ENCODE measurements at places on chromosomes 7 and 10.

DNA sequence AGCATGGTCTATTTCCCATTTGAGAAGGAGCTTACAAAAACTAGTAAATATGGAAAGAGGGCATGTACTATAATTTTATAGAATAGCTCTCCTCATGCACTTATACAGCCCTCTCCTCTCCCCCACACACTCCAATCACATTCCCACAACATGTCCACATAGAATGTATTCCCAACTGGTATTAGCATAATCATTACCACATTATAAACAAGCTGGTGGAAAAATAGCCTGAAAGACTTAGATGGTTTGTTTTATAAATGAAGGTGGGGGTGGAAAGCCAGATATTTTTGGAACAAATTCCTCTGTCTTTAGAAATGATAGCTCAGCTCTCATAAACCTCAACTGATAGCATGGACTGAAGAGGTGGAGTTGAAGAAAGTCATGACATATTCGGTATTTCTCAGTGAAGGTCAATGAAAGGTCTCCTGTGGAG lies 410.1 kb downstream of the SUGCT start:
- DNase-seq = no peak

GRCh38 chr10:29435809-29436501 lies 147.1 kb downstream of the LYZL1 start:
- DNase-seq = no peak

GRCh38 chr7:51602376-51602775 lies 285.8 kb upstream of the COBL start:
- DNase-seq = no peak

GRCh38 chr7:84912993-84913635 lies 273.7 kb downstream of the SEMA3D start:
- no peak for DNase-seq

- DNase-seq = no peak
Observed at GRCh38 chr10:79561257-79561656, 1.1 kb upstream of the SFTPA2 start.
